CD4-positive, alpha-beta T cell treated with Interleukin-1 beta for 1 hour (primary cell): ENCODE measurements at places on chromosomes 7 and 10.

DNA sequence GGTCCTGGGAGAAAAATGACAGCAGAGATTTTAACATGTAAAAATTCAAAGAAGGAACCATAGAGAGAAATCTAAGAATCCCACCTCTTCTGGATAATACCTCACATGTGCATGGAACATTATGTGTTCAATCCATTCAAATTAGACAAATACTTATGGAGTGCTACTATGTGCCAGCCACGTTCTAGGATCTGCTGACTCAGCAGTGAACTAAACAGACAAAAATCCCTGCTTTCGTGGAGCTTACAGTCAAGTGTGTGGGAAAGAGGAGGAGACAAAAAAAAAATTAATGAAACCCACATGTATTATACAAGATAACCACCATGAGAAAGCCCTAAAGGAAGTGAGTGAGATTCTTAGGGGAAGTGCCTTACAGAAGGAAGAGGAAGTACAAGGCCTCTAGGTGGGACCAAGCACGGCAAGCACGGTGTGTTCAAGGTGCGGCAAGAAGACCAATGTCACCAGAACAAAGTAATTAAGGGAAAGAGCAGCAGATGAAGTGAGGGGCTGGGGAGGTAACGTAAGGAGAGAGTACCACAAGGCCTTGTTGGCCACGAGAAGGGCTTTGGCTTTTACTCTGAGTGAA lies 71.0 kb downstream of the SLC25A13 start:
- DNase-seq: no peak

DNA sequence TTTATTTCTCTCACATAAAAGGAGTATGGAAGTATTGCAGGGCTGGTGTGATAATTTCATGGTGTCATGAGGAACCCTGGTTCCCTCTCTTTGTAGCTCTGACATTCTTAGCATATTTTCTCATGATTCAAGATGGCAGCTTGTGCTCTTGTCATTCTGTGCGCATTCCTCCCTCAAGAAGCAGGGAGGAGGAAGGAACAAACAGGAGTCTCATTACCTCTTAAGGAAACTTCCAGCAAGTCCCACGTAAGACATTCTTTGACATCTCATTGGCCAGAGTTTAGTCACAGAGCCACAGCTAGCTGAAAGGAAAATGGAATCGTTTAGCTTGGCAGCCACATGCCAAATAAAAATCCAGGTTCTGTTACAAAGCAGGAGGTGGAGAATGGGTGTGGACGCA lies 546.8 kb downstream of the LRMDA start:
- DNase-seq: no peak

GRCh38 chr7:4682621-4683042 lies 537 bp downstream of the FOXK1 start:
- DNase-seq: peak; percentile 36

- DNase-seq: no peak
Measured at GRCh38 chr7:66899552-66900280, 21.3 kb upstream of the TMEM248 start.

DNA sequence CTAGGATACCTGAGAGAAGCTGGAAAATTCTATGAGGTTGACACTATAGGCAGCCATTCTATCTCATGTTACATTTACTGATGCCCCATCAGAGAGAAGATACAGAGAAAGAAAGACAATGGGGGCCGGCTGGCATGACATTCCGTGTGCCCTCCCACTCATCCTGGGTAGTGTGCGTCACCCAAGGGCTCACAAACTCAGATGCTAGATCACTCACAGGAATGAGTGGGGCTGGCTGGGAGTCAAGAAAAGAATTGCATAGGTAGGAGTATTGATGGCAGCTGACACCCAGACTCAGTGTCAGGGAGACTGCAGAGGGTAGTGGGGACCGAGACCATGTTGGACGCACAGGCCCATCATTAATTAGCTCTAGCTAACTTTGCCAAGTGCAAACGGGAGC lies 1113.5 kb upstream of the AUTS2 start:
- no peak for DNase-seq

- DNase-seq: no peak
Measured at GRCh38 chr10:113381416-113381815, 171.4 kb upstream of the HABP2 start.

DNA sequence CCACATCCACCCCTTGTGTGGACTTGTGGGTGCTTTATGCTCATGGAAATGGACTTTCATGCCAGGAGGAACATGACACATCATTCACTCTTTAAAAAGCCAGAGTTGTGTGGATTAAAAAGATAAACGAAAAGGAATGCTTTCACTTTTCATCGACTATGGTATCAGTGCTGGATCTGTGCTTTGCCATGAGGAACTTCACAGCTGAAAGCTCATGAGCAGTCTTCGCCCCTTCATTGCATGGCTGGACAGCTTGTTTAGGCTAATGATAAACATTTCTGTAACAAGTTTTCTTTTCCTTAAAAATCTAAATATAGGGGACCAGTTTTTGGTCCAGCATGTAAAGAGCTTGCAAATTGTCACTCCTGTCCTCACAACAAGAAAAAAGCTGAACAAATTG lies 173.6 kb upstream of the NPS start:
- DNase-seq: no peak

DNA sequence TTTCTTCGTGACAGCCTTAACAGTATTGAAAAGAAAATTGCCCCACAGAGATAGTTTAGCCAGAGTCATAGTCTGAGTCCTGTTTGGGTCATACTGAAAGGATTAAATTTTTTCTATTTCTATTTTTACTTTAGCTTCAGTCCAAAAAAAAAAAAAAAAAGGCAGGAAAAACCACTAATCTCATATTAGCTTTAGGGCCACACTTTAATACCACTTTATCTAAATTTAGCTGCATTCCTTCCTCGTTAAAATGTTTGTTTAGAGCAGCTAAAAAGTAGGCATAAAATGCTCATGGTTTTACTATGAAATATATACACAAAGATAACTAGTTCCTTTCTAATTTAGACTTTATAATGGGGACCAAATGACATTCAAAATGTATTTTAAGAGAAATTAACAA lies 216.5 kb upstream of the TMEM196 start:
- no peak for DNase-seq

GRCh38 chr7:16471933-16472332 lies 6.4 kb upstream of the SOSTDC1 start:
- no peak for DNase-seq

DNA sequence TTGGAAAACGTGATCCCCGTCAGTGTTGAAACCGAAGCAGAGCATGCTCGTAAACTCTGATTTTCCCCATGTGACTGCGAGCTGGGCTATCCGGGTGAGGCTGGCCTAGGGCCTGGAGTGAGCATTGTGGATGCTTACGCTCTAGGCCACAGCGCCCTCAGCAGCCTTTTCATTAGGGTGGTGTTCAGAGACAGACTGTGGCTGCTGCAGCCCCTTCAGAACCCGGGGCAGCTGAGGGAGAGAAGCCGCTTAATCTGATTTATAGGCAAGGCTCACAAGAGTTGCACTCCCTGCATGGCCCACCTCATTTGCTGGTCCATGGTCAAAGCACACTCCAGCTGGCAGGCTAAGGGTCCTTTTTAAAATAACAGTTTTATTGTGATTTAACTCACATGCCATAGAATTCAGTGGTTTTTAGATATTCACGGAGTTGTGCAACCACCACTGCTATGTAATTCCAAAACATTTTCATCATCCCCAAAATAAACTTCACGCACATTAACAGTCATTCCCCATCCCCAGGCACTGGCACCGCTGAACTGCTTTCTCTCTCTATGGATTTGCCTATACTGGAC lies 72.5 kb downstream of the SYPL1 start:
- DNase-seq: no peak

- no peak for DNase-seq
Measured at GRCh38 chr10:53619671-53620070, 847.1 kb upstream of the MBL2 start.

DNA sequence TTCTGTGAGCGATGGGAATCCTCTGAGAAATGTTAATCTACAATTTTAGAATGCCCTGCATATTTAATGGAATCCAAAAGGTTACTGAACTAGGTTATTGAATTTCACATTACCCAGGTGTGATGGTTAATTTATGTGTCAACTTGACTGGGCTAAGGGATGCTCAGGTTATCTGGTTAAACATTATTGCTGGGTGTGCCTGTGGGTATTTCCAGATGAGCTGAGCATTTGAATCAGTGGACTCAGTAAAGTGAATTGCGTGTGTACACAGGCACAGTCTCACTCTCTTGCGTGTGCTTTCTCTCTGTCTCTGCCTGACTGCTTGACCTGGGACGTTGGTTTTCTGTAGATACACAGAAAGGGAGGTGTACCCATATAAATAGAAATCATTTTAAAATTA lies 21.7 kb downstream of the RNF32 start:
- no peak for DNase-seq

- DNase-seq: no peak
Measured at GRCh38 chr10:113095419-113096127, 145.5 kb downstream of the TCF7L2 start.

GRCh38 chr10:102670871-102671434 lies 26.7 kb downstream of the TRIM8 start:
- DNase-seq: no peak

GRCh38 chr10:74227697-74228424 lies 76.8 kb downstream of the ADK start:
- DNase-seq: peak; percentile 36

DNA sequence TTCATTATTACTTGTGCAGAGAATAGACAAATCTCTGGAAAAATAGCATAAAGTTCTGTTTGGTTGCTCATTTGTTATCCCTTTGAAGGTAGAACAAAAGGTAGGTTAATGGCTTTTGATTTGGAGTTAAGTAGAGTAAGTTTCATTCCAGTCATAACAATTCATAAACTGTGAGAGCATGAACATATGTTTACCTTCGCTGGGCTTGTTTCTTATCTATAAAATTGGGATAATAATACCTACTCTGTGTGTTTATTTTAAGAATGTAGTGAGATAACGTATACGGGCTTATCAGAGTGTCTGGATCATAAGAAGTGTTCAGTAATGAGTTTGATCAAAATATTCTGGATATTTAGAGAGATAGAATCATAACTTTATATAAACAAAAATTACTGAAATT lies 155.4 kb downstream of the SEMA3D start:
- no peak for DNase-seq

DNA sequence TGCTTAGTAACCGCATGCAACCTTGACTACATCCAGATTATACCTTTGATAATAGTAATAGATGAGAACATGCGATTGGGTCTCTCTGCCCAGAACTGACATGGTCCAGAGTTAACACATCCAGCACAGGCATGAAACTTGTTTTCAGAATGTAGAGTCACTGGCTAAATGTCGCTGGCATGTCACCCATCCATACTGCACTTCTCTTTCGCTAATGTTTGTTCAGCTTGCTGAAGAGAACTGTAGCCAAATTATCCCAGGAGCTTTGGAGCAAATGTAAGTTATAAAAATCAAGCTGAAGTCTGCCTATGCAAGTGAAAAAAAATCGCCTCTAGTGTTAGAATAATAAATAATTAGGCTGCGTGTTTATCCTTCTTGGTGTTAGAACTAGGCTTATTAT lies 98.2 kb downstream of the PRTFDC1 start:
- DNase-seq: no peak

- DNase-seq: no peak
Measured at GRCh38 chr7:33509206-33509605, 379.8 kb downstream of the BBS9 start.

DNA sequence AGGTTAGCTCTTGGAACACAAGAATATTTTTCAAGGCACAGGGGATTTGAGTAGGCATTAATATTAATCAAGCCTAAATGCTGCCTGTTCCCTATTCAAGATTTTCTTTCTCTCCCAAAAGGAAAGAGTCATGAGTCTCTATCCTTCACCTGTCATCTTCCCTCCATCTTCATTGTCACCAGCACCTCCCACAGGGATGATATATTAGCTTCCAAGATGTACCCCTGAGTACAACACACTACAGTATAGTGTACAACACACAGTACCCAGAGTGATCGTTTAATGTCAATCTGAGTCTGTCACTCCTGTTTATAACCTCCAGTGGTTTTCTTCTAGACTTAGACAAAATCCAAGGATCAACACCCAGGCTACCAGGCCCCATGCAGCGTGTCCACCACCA lies 50.1 kb downstream of the FAM13C start:
- DNase-seq: no peak

DNA sequence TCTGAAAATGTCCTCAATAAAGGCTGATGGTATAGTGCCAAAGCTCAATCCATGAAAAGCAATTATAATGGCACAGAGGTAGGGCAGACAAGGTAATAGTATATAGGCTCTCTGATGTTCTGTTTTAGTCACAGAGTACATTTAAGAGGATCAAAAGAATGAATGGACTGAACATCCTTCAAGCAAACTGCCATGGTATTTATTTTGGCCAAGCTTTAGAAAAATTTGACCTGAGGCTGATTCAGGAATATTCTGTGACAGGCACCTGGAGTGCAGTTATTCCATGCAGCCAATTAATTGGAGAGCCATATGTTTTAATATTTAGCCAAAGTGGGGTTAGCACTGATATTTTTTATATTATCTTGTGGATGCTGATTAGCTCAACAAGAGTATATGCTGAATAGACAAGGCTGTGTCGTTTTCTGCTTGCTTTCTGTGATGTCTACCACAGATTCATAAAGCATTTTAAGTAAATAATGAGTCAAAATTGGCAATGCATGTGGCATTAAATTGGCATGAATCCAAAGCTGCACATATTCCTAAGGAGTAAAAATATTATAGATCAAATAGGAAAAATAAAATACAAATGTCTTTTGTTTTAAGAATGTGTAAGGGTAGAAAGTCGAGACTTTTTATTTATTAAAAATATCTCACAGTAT lies 177.4 kb downstream of the PCLO start:
- no peak for DNase-seq

GRCh38 chr7:150732786-150733481 lies 4.3 kb upstream of the GIMAP5 start:
- no peak for DNase-seq

- DNase-seq: no peak
Measured at GRCh38 chr7:39588416-39588815, 22.2 kb downstream of the YAE1 start.

DNA sequence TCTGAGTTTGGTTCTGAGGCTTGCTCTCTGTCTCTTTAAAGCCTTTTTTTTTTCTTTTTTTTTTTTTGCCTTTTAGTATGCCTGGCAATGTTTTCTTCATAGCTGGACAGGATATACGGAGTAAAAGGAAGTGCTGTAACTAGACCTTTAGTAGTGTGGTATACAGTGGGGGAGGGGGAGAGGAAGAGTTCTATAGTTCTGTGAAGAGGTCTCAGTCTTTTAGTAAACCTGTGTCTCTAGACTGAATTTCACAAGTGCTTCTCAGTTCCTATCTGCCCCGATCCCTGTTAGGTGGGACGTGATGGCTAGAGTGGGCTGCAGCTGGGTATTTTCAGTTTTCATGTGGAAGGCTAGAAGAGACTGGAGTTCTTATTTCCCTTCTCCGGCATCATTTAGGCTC lies 3.1 kb upstream of the ABCC2 start:
- no peak for DNase-seq

GRCh38 chr10:79983286-79983909 lies 34.5 kb upstream of the SFTPD start:
- no peak for DNase-seq

- no peak for DNase-seq
Measured at GRCh38 chr7:54725255-54725654, 33.8 kb downstream of the SEC61G start.
